Activated T-helper 1 cell treated with anti-CD3 and anti-CD28 coated beads, Interleukin-12 subunit alpha, Interleukin-12 subunit beta, Interleukin-2, Interleukin-4 antibody, amounts not matched to agents 30 ng/mL and 10 ng/mL and 1 ng/mL, durations not matched to agents 14 hours and 24 hours and 36 hours (primary cell): ENCODE measurements at places on chromosomes 6 and 20. TPM values are rescaled to one million over a fixed set of nuclear protein-coding genes. Genes with fewer than 3 reads are reported as not detected.

LY6G6F gene
- not detected in 2 replicates for total RNA-seq

DNA sequence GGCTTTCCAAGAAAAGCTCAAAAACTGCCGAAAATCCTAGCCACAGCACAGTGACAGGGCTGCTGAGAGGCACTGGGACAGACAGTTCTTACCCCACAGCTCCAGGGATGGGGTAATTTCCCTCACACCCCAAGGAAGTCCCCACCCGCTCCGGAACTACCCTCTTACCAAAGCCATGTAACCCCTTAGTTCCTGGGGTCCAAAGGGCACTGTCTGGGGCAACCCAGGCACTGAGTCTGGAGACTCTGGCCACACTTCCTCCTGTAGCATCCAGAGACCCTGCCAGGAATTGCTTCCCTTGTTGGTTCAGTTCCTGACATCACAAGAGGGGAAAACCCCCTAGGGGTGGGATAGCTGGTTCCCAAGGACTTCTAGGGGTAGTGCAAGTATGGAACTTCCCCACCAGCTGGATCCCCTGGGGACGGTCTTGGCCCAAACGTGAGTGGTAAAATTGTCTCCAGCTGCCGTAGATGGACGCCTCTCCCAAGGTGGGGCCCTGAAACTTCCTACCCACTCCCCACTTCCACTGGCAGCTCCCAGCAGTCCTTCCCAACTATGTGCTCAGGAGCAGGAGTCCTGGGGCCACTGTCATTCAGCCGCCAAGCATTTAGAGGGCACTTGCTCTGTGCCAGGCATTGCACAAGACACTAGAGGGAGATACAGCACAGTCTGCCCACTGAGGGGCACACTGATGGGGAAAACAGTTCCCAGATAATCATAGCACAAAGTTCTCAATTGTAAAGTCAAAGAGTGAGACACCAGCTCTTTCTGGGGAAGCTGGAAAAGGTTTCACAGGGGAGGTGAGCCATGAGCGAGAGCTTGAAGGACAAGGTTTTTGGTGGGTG is 17.2 kb upstream of the HCK start:
- no peak for DNase-seq
- no peak overlapping the region for H3K4me3 ChIP-seq
- H3K4me1 ChIP-seq: no peaks in the 10 kb centered on the region
- H3K27ac ChIP-seq: no peak overlapping the region
- H3K27me3 ChIP-seq: peaks cover 50% of the 10 kb centered on the region

TCF21 gene
- total RNA-seq: not detected in 2 replicates

DNA sequence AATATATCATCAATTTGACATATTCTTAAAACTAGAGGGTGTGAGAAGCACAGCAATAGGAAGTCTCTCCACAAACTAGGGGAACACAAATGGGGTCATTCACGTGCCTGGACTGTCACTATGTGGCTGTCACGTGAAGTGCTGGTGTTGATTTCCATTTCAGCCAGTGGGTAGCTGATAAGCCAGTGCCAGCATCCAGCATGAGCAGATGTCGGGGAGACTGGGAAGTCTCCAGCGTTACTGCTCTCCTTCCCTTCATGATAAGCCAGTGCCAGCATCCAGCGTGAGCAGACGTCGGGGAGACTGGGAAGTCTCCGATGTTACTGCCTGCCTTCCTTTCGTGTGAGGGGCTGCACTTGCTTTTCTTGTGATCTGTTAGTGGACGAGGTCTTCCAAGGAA is 5.6 kb upstream of the SLC17A9 start:
- H3K27me3 ChIP-seq: no peaks in the 10 kb centered on the region
- peaks cover 55% of the 10 kb centered on the region for H3K36me3 ChIP-seq
- H3K27ac ChIP-seq: no peak overlapping the region
- no peak overlapping the region for H3K4me3 ChIP-seq

DNA sequence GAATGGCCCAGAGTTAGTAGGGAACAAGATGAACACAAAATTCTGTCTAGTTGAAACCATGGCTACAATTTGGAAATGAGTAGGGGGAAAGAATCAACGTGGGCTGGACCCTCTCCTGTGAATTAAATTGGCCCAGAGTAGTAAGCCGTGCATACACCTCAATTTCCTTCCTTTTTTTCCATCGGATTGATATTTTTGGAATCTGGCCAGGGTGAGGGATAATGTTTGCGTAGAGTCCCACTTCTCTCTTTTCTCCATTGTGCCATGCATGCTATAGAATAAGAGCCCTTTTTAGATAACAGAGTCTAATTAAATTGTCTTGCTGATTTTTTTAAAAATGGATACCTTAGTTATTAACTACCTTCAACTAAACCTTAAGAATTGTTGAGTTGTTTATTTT is 35.2 kb downstream of the XRN2 start:
- no peak overlapping the region for H3K4me3 ChIP-seq
- no peaks in the 10 kb centered on the region for H3K4me1 ChIP-seq
- no peak for DNase-seq
- no peaks in the 10 kb centered on the region for H3K27me3 ChIP-seq
- no peak overlapping the region for H3K27ac ChIP-seq

DNA sequence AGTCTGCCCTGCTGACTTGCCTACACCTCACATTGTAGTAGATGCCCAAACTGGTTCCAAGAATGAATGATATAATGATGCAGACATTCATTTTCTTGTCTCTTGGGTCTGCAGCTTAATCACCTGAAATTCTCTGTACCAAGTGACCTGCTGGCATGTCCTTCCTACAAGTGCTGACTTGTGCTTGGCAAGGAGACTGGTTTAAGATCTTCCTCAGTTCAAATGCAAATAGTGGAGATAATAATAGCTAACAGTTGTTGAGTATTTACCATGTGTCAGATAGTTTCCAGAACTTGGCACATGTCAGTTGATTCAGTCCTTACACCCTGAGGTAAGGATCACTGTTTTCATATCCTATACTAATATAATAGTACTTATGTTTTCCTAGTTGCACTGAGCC is 223.4 kb downstream of the SLC24A3 start:
- peaks cover 2% of the 10 kb centered on the region for H3K27me3 ChIP-seq
- no peak overlapping the region for H3K27ac ChIP-seq
- no peak overlapping the region for H3K4me3 ChIP-seq
- DNase-seq: no peak

DNA sequence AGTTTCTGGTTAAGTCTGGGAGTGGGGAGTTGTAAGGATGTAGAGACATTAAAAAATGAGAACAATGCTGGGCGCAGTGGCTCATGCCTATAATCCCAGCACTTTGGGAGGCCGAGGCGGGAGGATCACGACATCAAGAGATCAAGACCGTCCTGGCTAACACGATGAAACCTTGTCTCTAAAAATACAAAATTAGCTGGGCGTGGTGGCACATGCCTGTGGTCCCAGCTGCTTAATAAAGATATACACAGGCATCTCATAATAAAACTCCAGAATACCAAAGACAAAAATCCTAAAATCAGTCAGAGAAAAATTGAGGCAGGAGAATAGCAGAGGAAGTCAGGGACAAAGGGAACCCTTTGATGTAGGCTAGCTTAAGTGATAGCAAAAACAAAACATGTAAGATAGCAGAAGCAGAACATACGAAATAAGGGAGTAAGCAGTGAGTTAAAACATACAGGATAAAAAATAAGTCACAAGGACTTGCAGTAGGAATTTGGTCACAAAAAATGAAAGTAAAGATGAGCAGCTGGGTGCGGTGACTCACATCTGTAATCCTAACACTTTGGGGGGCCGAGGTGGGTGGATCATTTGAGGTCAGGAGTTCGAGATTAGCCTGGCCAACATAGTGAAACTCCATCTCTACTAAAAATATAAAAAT is 23.6 kb downstream of the DDX43 start:
- H3K27me3 ChIP-seq: no peaks in the 10 kb centered on the region
- DNase-seq: no peak
- H3K4me3 ChIP-seq: no peak overlapping the region
- peaks cover 28% of the 10 kb centered on the region for H3K4me1 ChIP-seq

KIFC1 gene
- 54.7 and 59.6 TPM in 2 replicates for total RNA-seq

SIM1 gene
- total RNA-seq: 0.02 and 0.13 TPM in 2 replicates

GRCh38 chr6:162345051-162345511 is 382.5 kb downstream of the PRKN start:
- H3K36me3 ChIP-seq: no peaks in the 10 kb centered on the region
- H3K27me3 ChIP-seq: no peaks in the 10 kb centered on the region
- DNase-seq: no peak
- no peaks in the 10 kb centered on the region for H3K4me1 ChIP-seq
- no peak overlapping the region for H3K4me3 ChIP-seq
- H3K27ac ChIP-seq: no peak overlapping the region

- no peaks in the 10 kb centered on the region for H3K27me3 ChIP-seq
- peaks cover 81% of the 10 kb centered on the region for H3K4me1 ChIP-seq
- peak overlapping the region; percentile 89 for H3K27ac ChIP-seq
- no peak for DNase-seq
- H3K4me3 ChIP-seq: peak overlapping the region; percentile 82
- H3K36me3 ChIP-seq: peaks cover 17% of the 10 kb centered on the region
Measured at GRCh38 chr6:149031201-149031858, 284.5 kb downstream of the UST start.

GRCh38 chr6:30260036-30260504 is 46.9 kb upstream of the TRIM26 start:
- H3K4me3 ChIP-seq: peak overlapping the region; percentile 87
- H3K27me3 ChIP-seq: peaks cover 19% of the 10 kb centered on the region
- peak; percentile 8 for DNase-seq
- H3K27ac ChIP-seq: no peak overlapping the region
- peaks cover 15% of the 10 kb centered on the region for H3K4me1 ChIP-seq

DNA sequence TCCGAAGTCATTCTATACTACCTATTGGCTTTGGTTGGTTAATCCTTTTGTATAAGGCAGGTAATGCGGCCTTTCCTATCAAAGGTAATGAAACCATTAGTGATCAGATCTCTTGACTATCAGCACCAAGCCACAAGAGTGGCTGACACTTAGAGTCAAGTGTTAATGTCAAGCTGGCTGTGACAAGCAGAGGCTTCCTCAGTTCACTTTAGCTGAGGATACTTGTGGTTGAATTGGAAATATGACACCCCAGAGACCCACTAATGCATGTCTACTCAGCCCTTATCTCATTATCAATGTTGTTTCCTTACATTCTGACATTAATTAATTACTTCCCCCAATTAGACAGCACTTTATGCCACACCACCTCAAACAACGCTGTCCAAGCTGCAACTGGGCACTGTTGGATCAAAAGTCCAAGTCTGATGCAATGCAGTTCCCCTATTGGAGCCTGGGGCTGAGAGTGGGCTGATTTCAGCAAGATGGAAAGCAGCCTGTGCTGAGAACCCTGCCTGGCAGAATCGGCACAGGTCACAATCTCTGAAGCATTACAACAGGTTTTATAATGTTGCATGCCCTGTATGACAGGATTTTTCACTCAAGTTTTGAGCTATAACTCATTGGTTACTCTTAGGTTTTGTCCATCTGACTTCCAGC is 273.5 kb downstream of the COL12A1 start:
- H3K4me1 ChIP-seq: no peaks in the 10 kb centered on the region
- no peak for DNase-seq
- no peak overlapping the region for H3K4me3 ChIP-seq
- no peaks in the 10 kb centered on the region for H3K27me3 ChIP-seq

- peaks cover 29% of the 10 kb centered on the region for H3K36me3 ChIP-seq
- no peak for DNase-seq
- H3K4me1 ChIP-seq: peaks cover 47% of the 10 kb centered on the region
- no peaks in the 10 kb centered on the region for H3K27me3 ChIP-seq
- no peak overlapping the region for H3K4me3 ChIP-seq
Measured at GRCh38 chr20:34621383-34622367, 55.2 kb downstream of the PIGU start.

ADGRB3 gene
- not detected in 2 replicates for total RNA-seq

- no peak overlapping the region for H3K4me3 ChIP-seq
- no peak overlapping the region for H3K27ac ChIP-seq
- DNase-seq: no peak
- H3K36me3 ChIP-seq: no peaks in the 10 kb centered on the region
- H3K4me1 ChIP-seq: no peaks in the 10 kb centered on the region
- H3K27me3 ChIP-seq: peaks cover 17% of the 10 kb centered on the region
Measured at GRCh38 chr6:109977791-109978173, 329 bp upstream of the GPR6 start.

SEMG1 gene
- total RNA-seq: not detected in 2 replicates
